ENCODE measurements at places on chromosomes 11 and 22. TPM values are rescaled to one million over a fixed set of nuclear protein-coding genes. Genes with fewer than 3 reads are reported as not detected.

DNA sequence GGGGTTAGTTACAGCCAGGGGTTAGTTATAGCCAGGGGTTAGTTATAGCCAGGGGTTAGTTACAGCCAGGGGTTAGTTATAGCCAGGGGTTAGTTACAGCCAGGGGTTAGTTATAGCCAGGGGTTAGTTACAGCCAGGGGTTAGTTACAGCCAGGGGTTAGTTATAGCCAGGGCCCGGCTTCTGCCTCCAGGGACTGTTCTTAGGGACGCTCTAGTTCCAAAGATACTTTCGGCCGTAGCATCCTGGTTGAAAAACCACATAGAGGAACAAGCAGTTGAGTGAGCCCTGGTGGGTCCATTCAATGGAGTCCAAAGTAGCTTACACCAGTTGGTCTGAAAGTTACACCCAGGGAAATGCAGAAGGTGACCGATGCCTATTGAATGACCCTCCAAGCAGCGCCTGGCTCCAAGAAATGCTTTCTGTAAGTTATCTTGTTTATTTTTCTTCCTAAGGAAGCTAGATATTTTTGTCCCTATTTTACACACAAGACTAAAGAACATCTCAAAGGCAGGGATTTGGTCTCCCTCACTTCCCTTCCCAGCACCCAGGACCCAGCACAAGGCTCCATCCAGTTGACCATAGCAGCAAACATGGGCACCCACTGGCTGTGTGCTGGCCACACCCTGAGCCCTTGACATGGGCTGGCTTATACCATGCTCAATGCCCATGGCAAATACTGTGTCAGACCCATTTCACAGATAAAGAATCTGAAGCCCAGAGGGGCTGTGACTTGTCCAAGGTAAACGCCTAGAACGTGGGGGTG lies 49.7 kb upstream of the SHISAL1 start:
- peaks cover 55% of the 10 kb centered on the region for H3K4me1 ChIP-seq
- no peak overlapping the region for H3K27ac ChIP-seq
- no peak overlapping the region for H3K4me3 ChIP-seq
- H3K36me3 ChIP-seq = no peaks in the 10 kb centered on the region
- no peak for DNase-seq

The E2F8 gene
- not detected for total RNA-seq

GRCh38 chr11:5366856-5367255 lies 15.5 kb downstream of the OR51B6 start:
- H3K4me1 ChIP-seq = no peaks in the 10 kb centered on the region
- H3K27ac ChIP-seq = no peak overlapping the region
- H3K4me3 ChIP-seq = no peak overlapping the region
- no peaks in the 10 kb centered on the region for H3K36me3 ChIP-seq
- no peak for DNase-seq

The OR5B21 gene
- total RNA-seq = not detected

DNA sequence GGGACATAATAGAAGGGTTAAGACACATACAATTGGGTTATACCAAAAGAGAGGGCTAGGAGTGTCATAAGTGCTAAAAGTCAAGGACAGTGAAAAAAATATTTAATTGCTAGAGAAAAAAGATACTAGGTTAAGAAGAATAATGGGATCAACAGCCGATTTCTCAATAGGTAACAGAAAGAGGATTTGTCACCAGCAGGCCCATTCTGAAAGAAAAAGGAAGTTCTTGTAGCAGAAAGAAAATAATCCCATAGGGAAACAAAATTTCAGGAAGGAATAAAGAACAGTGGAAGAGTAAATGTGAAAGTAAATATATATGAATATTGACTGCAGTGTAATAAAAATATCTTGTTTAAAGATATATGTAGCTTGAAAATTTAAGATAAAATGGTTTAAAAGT lies 43.3 kb upstream of the ADORA2A start:
- H3K4me3 ChIP-seq = no peak overlapping the region
- no peaks in the 10 kb centered on the region for H3K4me1 ChIP-seq
- H3K36me3 ChIP-seq = no peaks in the 10 kb centered on the region
- no peak for DNase-seq

The KCNK4 gene
- not detected for total RNA-seq

DNA sequence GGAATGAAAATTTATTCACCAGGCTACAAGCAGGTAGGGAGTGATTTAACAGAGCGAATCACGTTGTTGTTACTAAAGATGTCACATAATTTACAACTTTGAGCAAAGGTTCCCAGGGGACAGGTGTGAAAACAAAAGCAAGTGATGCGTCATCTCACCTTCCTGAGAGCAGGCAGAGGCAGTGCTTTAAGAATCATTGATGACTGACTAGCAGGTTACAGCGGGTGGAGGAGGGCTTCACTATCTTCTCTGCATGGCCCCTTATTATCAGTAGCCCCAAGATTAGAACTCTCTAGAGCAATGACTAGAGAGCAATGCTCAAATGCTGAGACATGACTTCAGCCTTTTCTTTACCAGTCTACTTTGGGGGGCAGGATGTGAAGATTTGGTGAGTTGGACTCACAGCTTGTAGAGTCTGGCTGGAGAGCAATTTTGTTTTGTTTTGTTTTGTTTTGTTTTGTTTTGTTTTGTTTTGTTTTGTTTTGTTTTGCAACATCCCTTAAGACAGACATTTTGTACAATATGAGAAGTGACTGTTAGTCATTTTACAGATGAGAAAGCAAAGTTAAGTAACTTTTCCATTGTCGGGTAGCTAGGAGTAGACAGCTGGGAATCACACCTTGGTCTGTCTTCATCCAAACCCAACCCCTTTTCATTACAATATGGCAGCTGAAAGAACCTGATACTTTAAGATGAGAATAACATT lies 84.8 kb downstream of the SLC1A2 start:
- no peak overlapping the region for H3K27ac ChIP-seq
- no peak for DNase-seq
- no peak overlapping the region for H3K4me3 ChIP-seq
- H3K36me3 ChIP-seq = no peaks in the 10 kb centered on the region
- no peaks in the 10 kb centered on the region for H3K4me1 ChIP-seq
